ENCODE measurements at places on chromosomes 4 and X. TPM values are rescaled to one million over a fixed set of nuclear protein-coding genes. Genes with fewer than 3 reads are reported as not detected.

The SPATA4 gene
- total RNA-seq: not detected

The SPRY1 gene
- total RNA-seq: 39.8 TPM

The NRK gene
- not detected for total RNA-seq

The SHROOM3 gene
- 0.10 TPM for total RNA-seq

The FAM149A gene
- total RNA-seq: 0.51 TPM

The MTNR1A gene
- total RNA-seq: not detected

- H3K4me1 ChIP-seq: no peaks in the 10 kb centered on the region
- DNase-seq: no peak
- no peak overlapping the region for H3K4me3 ChIP-seq
- H3K36me3 ChIP-seq: peaks cover 7% of the 10 kb centered on the region
- H3K27me3 ChIP-seq: no peaks in the 10 kb centered on the region
These were observed 91.2 kb downstream of the RAP1GDS1 start for GRCh38 chr4:98352396-98352795.

GRCh38 chrX:134396174-134396573 is 63.8 kb upstream of the HPRT1 start:
- no peak overlapping the region for H3K27ac ChIP-seq
- DNase-seq: no peak
- H3K36me3 ChIP-seq: peaks cover 10% of the 10 kb centered on the region
- no peaks in the 10 kb centered on the region for H3K4me1 ChIP-seq

DNA sequence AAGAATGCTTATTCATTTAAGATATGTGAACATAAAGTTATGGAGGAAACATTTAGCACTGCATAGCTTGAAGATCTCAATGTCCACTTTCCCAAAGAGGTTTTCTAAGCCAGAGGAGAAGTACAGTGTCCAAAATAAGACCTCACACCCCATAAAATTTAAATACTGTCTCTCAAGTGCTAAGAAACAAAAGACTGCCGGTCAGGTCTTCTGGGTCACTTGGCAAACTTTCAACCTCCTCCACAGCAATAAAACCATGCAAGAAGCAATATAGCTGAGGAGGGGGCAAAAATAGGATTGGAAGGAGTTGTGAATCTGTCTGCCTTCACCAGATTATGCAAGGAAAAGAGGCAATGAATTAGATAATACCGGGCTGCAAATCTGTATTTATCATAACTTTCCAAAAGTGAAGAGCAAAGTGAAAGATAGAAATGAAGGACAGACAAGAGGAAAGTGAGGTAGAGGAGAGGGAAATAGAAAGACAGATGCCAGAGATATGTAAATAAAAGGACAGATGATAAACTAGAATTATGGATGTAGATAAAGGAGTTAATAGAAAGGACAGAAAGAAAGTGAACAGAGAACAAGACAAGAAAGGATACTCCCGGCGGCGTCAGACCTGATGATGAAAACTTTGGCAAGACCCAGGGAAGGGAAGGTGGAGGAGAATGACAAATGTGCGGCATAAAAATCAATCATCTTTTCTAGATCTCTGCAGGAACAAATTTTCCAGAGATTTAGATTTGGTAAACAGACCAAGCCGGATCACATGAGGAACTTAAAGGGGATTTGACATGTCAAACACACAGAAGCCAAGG is 152.7 kb upstream of the FAM241A start:
- H3K4me1 ChIP-seq: no peaks in the 10 kb centered on the region
- no peak overlapping the region for H3K4me3 ChIP-seq
- no peaks in the 10 kb centered on the region for H3K36me3 ChIP-seq
- no peak for DNase-seq

DNA sequence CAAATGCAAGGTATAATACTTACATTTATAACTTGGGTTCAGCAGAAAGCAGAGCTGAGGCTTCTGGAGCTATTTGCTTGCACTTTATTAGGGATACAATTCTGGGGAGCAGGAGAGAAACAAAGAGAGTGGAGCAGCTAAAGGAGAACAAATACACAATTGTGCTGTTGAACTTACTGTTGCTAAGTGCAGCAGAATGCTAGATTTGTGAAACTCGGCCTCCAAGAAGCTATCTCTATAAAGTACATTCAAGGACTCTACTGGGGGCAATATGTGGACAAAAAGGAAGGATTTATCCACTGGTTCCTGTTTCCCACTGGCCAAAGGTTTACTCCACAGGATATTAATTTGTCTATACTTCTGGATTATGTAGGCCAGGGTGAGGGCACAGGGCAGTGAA is 86.8 kb downstream of the PPP1R2C start:
- H3K27ac ChIP-seq: peak overlapping the region; percentile 19
- H3K4me1 ChIP-seq: peaks cover 8% of the 10 kb centered on the region
- DNase-seq: no peak
- no peak overlapping the region for H3K4me3 ChIP-seq
- peaks cover 29% of the 10 kb centered on the region for H3K27me3 ChIP-seq

- H3K4me3 ChIP-seq: no peak overlapping the region
- no peaks in the 10 kb centered on the region for H3K27me3 ChIP-seq
- H3K4me1 ChIP-seq: peaks cover 18% of the 10 kb centered on the region
- no peak overlapping the region for H3K27ac ChIP-seq
- peaks cover 1% of the 10 kb centered on the region for H3K36me3 ChIP-seq
- no peak for DNase-seq
These were observed 5.2 kb downstream of the MAP9 start for GRCh38 chr4:155371432-155372043.

GRCh38 chrX:39907964-39908661 is 189.6 kb downstream of the BCOR start:
- H3K4me1 ChIP-seq: peaks cover 31% of the 10 kb centered on the region
- H3K4me3 ChIP-seq: peak overlapping the region; percentile 2
- H3K27me3 ChIP-seq: peaks cover 26% of the 10 kb centered on the region
- no peak overlapping the region for H3K27ac ChIP-seq

DNA sequence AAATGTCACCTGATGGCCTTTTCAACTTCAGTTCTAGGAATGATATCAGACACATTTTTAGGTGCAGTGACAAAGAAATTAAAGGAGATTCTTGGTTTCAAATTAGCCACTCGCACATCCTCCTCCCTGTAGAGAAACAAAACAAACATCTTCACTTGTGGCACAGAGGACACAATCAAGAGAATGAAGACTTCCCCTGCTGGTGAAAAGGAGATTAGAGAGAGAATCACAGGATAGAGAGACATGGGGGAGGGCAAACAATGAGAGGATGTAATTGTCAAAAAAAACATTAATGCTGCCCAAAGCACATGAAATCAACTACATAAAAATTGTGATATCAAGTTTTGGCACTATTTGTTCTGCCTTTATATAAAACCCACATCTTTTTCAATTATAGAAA is 34.5 kb downstream of the ACE2 start:
- H3K4me3 ChIP-seq: no peak overlapping the region
- no peaks in the 10 kb centered on the region for H3K4me1 ChIP-seq
- H3K27me3 ChIP-seq: peaks cover 62% of the 10 kb centered on the region

- DNase-seq: no peak
- H3K27me3 ChIP-seq: no peaks in the 10 kb centered on the region
- H3K4me3 ChIP-seq: no peak overlapping the region
- peaks cover 40% of the 10 kb centered on the region for H3K36me3 ChIP-seq
- no peak overlapping the region for H3K27ac ChIP-seq
These were observed 197.7 kb downstream of the INPP4B start for GRCh38 chr4:142648378-142648777.

GRCh38 chr4:27604692-27605091 is 744.1 kb downstream of the STIM2 start:
- H3K36me3 ChIP-seq: no peaks in the 10 kb centered on the region
- no peak for DNase-seq
- H3K4me3 ChIP-seq: no peak overlapping the region
- no peak overlapping the region for H3K27ac ChIP-seq
- H3K4me1 ChIP-seq: no peaks in the 10 kb centered on the region
- no peaks in the 10 kb centered on the region for H3K27me3 ChIP-seq

- no peak overlapping the region for H3K4me3 ChIP-seq
- H3K27ac ChIP-seq: no peak overlapping the region
These were observed 578.0 kb downstream of the BCOR start for GRCh38 chrX:39519566-39520301.

- no peak overlapping the region for H3K4me3 ChIP-seq
- no peaks in the 10 kb centered on the region for H3K4me1 ChIP-seq
- H3K27me3 ChIP-seq: no peaks in the 10 kb centered on the region
- H3K27ac ChIP-seq: no peak overlapping the region
- no peak for DNase-seq
- H3K36me3 ChIP-seq: no peaks in the 10 kb centered on the region
These were observed 161.9 kb downstream of the ENOX2 start for GRCh38 chrX:130741151-130741550.

DNA sequence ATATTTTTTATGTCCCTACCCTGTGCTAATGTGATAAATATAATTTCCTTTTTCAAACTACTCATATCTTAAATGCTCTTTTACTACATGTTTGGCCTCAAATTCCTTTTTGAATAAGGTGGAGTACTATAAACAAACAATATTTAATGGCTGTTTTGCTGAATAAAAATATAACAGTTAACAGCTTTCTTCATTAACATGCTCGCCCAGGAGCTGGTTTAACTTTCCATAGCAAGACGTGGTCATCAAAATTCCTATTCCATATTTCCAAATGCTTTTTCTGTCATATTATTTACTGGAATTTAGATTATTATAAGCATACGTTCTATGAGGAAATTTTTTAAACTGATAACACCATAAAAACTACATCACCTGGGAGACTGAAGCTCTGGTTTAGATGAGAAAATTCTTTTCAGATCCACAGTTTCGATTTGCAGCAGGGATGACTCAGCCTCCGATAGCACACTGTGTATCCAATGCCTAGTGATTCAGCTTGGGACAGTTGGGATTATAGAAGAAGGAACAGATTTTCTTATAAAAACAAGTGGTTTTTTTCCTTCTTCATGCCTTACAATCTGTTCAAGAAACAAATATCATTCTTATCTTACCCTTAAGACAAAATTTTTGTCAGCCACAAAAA is 129.1 kb downstream of the FBXO8 start:
- peaks cover 31% of the 10 kb centered on the region for H3K27me3 ChIP-seq
- DNase-seq: no peak
- H3K27ac ChIP-seq: no peak overlapping the region
- H3K36me3 ChIP-seq: no peaks in the 10 kb centered on the region

- no peak overlapping the region for H3K4me3 ChIP-seq
- H3K27ac ChIP-seq: no peak overlapping the region
- H3K4me1 ChIP-seq: no peaks in the 10 kb centered on the region
- H3K27me3 ChIP-seq: no peaks in the 10 kb centered on the region
These were observed 131.2 kb downstream of the MAGEB5 start for GRCh38 chrX:26347171-26347570.

DNA sequence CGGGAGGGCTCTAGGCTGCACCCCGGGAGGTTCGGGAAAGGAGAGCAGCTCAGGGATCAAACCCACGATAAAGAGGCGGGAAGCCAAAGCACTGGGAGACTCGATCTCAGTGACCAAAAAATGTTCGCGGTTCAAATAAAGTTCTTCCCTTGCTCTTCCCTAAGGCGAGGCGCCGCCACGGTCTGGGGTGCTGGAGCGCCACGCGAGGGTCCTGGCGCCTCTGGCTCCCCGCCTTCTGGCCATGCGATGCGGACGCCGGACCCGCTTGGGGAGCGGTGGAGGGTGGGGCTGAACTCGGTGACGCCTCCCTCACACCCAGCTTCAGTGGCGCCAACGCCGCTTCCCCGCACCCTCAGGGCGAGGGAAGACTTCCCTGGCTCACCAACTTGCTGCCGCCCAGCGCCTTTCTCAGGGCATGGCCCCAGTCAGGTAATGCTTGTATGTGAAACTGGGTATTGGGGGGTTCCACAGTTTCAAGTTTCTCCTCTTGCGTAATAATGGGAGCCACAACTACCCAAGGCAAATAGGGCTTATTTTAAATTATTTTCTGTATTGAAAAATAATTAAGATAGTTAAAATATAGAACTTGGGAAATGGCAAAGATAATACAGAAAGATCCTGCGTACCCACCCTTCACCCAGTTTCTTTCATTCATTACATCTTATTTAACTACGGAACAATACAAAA is at the start of gene QRFPR:
QRFPR (minus strand) TSS at position 243 of the 687 bp plus-strand sequence. CDS start 371 bp downstream, outside the sequence.
- no peak for DNase-seq
- peaks cover 10% of the 10 kb centered on the region for H3K4me1 ChIP-seq
- H3K27me3 ChIP-seq: peaks cover 73% of the 10 kb centered on the region
- H3K27ac ChIP-seq: no peak within 1 kb of the TSS
- peak within 1 kb of the TSS; percentile 71 for H3K4me3 ChIP-seq

DNA sequence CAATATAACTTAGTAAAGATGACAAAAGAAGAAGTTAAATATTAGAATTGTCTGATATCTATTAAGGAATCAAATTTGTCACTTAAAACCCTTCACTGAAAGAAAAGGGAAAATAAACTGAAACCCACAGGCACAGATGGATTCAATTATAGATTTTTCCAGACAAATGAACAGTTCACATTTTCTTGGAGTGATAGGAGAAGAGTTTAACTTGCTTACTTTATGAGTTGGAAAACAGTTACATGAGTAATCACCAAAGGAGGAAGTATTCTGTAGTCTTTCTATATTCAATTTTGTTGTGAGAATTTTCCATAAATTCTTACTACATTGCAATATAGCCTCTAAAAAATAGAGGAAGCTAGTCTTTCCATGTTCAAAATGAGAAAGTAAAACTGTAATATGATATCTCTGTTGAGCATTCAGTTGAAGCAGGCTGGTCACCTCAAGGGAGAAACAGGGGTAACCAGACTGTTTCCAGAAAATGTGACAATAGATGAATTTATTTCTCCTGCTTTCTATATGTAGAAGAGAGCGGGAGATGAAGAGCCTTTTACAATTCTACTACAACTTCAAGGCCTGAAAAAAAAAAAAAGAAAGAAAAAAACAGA is 330.3 kb upstream of the EPHA5 start:
- no peaks in the 10 kb centered on the region for H3K36me3 ChIP-seq
- H3K27ac ChIP-seq: no peak overlapping the region
- no peaks in the 10 kb centered on the region for H3K4me1 ChIP-seq
- no peak for DNase-seq
- no peaks in the 10 kb centered on the region for H3K27me3 ChIP-seq

DNA sequence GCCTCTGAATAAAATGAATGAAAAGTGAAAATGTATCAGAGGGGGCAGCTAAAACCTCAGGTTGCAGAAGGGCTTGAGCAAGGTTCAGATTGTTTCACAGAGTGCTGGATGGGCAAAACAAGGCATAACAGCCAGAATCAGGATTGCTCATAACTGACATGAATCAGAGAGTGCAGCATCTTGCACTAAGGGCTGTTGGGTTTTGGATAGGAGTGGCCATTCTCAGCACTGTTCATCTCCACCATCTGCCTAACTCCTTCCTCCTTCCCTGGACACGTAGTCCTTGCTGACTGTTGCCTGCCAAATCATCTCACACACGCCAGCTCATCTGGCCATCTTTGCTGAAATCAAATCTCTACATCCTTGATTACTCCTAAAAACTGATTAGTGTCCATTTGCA is 75.3 kb upstream of the C1QTNF7 start:
- peaks cover 16% of the 10 kb centered on the region for H3K4me1 ChIP-seq
- peaks cover 5% of the 10 kb centered on the region for H3K27me3 ChIP-seq
- no peak for DNase-seq
- no peaks in the 10 kb centered on the region for H3K36me3 ChIP-seq

DNA sequence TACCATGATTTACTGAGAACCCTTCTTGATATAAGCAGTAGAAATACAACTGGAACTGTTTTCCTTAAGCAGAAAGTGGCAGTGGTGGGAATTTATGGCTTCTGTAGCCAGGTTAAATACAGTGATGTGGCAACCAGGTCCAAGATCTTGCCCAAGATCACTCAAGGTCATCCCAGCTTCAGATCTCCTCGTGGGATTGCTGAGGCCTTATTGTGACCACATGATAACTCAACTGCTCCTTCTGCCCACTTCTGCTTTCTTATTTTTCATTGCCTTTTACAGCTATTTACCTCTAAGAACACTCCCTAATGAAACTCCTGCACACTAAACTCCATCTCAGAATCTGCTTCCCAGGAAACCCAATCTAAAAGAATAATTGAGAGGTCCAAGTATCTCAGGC is 12.4 kb upstream of the CYBB start:
- no peak for DNase-seq
- no peak overlapping the region for H3K4me3 ChIP-seq
- no peak overlapping the region for H3K27ac ChIP-seq
- H3K4me1 ChIP-seq: peaks cover 6% of the 10 kb centered on the region
- no peaks in the 10 kb centered on the region for H3K36me3 ChIP-seq
